ENCODE measurements at places on chromosomes 7 and 10. TPM values are rescaled to one million over a fixed set of nuclear protein-coding genes. Genes with fewer than 3 reads are reported as not detected.

GRCh38 chr10:79105150-79105739, 36.5 kb downstream of the ZMIZ1 start:
- no peak overlapping the region for H3K4me3 ChIP-seq
- peaks cover 5% of the 10 kb centered on the region for H3K36me3 ChIP-seq
- DNase-seq: no peak
- H3K27ac ChIP-seq: no peak overlapping the region
- peaks cover 41% of the 10 kb centered on the region for H3K4me1 ChIP-seq
- H3K27me3 ChIP-seq: no peaks in the 10 kb centered on the region

DNA sequence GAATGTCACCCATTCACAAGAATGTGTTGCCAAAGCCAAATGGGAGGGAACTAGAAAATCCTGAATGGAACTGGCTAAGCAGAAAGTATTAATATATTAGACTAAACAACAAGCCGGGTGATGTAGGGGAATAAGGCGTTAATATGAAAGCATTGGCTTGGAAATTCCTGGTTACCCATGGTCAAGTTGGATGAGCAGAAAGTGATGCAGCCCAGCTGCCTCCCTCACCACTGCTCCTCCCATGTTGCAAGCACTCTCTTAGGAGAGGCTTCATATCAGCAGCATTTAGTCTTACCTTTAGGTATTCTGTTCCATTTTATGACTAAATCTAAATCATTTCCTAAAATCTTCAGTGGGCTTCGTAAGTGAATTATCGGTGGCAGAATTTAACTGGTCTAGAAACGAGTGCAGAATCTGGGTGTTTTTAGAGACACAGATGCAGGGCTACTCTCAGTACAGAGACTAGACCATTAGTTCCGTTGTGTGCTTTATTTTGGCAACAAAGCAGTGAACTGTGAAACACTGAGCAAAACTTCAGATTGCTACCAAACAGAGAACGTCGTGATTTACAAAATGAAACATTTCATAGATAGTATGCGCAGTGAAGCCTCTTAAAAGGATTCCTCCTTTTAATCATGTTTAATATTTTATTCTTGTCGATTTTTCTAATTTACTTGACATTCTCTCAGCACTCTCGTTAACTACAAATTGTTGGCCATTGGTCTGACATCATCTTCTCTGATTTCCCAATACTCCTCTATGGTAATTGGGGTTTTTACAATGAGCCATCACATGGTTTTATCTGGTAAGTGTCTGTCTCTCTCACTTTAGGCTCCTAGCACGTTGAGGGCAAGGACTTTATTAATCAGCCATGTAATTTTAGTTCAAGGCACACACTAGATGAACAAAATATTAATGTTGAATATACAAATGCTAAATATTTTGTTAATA, 22.0 kb upstream of the HGF start:
- no peaks in the 10 kb centered on the region for H3K27me3 ChIP-seq
- H3K4me1 ChIP-seq: peaks cover 6% of the 10 kb centered on the region
- H3K4me3 ChIP-seq: no peak overlapping the region

DNA sequence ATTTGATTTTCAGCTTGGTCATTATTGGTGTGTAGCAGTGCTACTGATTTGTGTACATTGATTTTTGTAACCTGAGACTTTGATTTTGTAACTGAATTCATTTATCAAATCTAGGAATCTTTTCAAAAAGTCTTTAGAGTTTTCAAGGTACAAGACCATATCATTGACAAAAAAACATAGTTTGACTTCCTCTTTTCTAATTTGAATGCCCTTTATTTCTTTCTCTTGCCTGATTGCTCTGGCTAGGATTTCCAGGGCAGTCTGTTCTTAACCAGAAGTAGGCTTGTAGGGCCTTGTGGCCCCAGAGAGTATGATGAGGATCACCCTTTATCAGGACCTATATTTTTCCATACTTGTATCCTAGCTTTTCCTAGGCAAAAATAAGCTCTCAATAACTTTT, 234.5 kb upstream of the FZD1 start:
- H3K27ac ChIP-seq: no peak overlapping the region
- H3K27me3 ChIP-seq: no peaks in the 10 kb centered on the region
- no peaks in the 10 kb centered on the region for H3K36me3 ChIP-seq
- H3K4me1 ChIP-seq: peaks cover under 1% of the 10 kb centered on the region
- no peak overlapping the region for H3K4me3 ChIP-seq
- no peak for DNase-seq

Gene LGI1
- total RNA-seq: 0.29 TPM

Gene LRRC18
- not detected for total RNA-seq

Gene PLCE1
- total RNA-seq: 6.2 TPM

DNA sequence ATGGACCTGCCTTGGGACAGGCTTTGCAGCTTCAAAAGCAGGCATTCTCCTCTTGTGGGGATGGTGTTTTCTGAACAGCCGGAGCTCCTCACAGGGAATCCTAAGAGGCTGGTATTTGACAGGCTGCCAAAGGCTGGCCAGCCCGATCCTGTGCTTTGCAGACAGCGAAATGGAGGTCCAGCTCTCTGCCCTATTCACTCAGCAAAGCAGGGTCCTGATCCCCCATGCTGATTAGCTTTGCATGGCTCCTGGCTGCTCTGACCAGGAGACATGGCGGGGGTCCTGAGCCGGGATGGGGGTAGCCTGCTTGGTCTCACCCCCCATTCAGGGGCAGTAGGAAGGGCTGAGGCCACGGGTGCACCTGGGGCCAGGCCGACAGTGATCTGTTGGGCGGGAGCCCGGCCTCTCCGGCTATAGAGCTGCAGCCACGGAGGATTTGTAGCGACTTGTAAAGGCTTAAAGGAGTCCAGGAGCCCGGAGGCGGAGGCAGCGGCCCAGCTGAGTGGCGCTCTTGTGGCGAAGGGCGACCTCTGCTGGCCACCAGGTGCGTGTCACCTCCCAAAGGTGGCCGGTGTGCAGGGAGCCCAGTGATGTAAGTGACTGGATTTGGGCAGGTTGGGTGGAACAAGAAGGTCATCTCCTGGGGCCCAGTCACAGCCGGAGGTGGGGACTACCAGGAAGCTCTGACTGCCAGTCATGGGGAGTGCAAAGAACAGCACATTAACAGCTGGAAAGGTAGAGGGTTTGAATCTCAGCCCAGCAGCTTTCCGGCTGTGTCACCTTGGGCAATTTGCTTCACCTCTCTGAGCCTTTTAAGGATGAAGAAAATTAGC, 126.5 kb downstream of the ZMIZ1 start:
- no peak overlapping the region for H3K27ac ChIP-seq
- H3K4me3 ChIP-seq: no peak overlapping the region
- H3K4me1 ChIP-seq: peaks cover 41% of the 10 kb centered on the region
- peaks cover 36% of the 10 kb centered on the region for H3K36me3 ChIP-seq
- peak; percentile 96 for DNase-seq
- H3K27me3 ChIP-seq: no peaks in the 10 kb centered on the region

- no peak for DNase-seq
- H3K4me3 ChIP-seq: no peak overlapping the region
- no peaks in the 10 kb centered on the region for H3K36me3 ChIP-seq
- no peaks in the 10 kb centered on the region for H3K27me3 ChIP-seq
- peaks cover 30% of the 10 kb centered on the region for H3K4me1 ChIP-seq
Observed at GRCh38 chr7:40542982-40543741, 408.4 kb downstream of the SUGCT start.

DNA sequence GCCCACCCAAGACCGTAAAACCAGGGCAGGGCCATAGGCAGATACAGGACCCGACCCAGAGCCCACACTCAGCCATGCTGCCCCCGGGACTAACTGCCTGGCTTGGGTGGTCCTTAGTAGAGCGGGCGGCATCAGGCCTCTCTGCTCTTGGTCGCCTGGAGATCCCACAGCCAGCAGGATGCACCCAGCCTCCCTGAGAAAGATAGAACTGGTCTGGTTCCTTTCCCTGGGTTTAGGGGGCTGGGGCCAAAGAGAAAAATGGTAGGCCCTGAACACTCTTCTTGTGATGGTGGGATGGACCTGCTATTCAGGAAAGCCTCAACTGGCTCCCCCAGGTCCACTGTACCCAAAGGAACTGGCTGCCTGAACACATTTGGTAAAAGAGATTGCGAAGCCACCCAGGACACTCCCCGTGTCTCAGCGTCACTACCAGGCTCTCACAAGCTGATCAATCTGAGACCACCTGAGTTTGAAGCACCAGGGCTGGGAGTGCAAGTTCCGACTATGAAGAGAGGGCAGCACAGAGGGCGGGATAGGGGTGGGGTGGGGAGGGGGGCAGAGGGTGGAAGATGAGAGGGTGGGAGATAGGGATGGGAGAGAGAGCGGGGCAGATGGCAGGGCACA, 591.5 kb downstream of the DNAJB6 start:
- no peak overlapping the region for H3K4me3 ChIP-seq
- H3K4me1 ChIP-seq: no peaks in the 10 kb centered on the region
- no peaks in the 10 kb centered on the region for H3K36me3 ChIP-seq
- no peak overlapping the region for H3K27ac ChIP-seq
- H3K27me3 ChIP-seq: no peaks in the 10 kb centered on the region
- no peak for DNase-seq

- no peaks in the 10 kb centered on the region for H3K36me3 ChIP-seq
- H3K27me3 ChIP-seq: no peaks in the 10 kb centered on the region
- H3K4me3 ChIP-seq: no peak overlapping the region
- peaks cover 6% of the 10 kb centered on the region for H3K4me1 ChIP-seq
- DNase-seq: no peak
Observed at GRCh38 chr10:30169342-30169741, 110.0 kb upstream of the JCAD start.

Gene ARHGAP19
- total RNA-seq: 8.7 TPM

Gene VIPR2
- not detected for total RNA-seq

All from osteoblast (primary cell).